ENCODE measurements at places on chromosomes 4 and X.

GRCh38 chr4:150948074-150948473 is 67.0 kb downstream of the LRBA start:
- no peak for DNase-seq

- DNase-seq = no peak
Observed at GRCh38 chr4:28948501-28948900, 1771.7 kb upstream of the PCDH7 start.

- no peak for DNase-seq
Observed at GRCh38 chrX:73758250-73758649, 195.3 kb downstream of the CHIC1 start.

DNA sequence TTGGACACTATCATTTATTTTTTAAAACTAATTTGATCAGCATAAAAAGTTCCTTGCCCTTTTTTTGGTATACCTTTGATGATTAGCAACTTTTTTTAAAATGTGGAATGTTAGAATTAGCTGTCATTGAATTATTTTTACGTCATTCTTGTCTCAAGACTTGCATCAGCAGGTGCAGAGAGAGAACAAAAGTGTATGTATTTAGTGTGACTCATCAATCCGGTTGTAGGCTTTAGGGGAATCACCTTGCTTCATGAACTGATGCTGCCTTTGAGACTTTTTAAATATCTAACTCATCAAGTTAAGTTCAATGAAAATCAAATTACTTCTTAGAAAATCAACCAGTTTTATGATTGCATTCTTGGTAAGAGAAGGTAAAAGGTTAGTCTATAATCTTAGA is 125.1 kb downstream of the ARX start:
- DNase-seq = no peak

GRCh38 chrX:20224814-20225487 is 41.8 kb downstream of the RPS6KA3 start:
- DNase-seq = no peak

- DNase-seq = no peak
Observed at GRCh38 chr4:5158825-5159224, 107.5 kb downstream of the STK32B start.

DNA sequence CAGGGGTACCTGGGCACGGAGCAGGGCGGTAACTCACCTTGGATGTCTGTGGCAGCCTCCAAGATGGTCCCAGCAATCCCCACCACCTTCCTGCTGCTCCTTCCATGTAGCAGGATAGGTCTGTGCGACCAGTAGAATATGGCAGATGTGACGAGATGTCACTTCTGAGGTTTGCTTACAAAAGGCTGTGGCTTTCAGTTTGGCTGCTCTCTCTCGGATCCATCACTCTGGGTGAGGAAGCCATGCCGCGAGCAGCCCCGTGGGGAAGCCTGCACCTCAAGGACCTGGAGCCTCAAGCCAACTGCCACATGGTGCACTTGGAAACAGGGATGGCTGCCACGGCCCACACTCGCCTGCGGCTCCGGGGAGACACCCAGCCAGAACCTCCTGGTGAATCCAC is 37.6 kb downstream of the WFS1 start:
- DNase-seq = no peak

GRCh38 chrX:106802388-106803275 is at the start of gene TBC1D8B:
Gene TBC1D8B, plus strand, starts transcription at chrX:106802673. Its CDS starts 181 bp downstream, at chrX:106802854.
- no peak for DNase-seq

- no peak for DNase-seq
Observed at GRCh38 chrX:17605676-17606075, 131.6 kb upstream of the SCML1 start.

- no peak for DNase-seq
Observed at GRCh38 chrX:2673611-2674010, 17.5 kb upstream of the CD99 start.
